ENCODE measurements at places on chromosomes 12 and 14.
A peak's percentile ranks its signal among the peaks of the same experiment; 100 is the strongest.

DNA sequence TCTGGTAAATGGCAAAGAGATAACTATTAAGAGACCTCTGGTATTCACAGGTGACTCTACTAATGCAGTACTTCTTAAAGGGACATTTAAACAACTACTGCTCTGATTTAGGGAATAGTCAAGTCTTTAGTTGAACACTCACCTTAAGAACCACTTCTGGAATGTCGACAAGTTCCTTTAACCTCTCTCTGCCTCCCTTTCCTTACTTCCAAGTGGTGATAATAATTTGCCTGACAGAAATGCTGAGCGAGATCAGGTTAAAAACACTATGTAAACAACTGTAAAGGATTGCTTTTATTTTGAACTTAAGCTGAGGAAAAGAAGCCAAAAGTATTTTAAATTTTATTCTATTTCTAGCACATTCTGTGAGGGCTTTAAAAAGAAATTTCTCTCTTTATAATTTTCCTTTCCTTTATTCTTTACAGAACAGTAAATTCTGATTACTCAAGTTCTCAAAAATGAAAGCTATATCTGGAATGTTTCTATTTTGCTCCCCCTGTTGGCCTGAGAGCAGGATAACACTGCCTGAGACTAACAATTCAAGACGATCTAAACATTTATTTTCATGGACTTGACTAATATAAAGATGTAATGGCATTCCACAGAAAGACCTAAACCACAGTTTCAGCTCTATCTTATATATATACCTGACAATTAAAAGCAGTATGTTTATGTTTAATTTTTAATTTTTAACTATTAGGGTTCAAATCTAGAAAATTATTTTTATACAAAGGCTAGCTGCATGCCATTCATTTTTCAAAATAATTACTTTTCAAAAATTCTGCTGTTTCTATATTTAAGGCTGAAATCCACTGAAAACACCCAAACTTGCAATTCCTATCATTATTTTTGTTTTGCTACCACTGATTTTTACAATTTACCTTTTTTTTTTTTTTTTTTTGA is 29.2 kb downstream of the ZCCHC8 start:
- DNase-seq = no peak

DNA sequence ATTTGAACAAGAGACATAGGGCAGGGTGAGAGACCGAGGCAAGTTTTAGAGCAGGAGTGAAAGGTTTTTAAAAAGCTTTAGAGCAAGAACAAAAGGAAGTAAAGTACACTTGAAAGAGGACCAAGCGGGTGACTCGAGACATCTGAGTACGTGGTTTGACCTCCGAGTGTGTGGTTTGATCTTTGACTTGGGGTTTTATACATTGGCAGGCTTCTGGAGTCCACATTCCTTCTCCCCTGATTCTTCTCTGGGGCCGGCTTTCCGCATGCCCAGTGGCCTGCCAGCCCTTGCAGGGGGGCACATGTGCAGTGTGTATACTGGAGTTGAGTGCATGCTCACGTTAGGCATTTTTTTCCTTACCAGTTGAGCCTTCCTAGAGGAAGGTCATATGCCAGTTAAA is 96.3 kb downstream of the SLC15A4 start:
- no peak for DNase-seq

DNA sequence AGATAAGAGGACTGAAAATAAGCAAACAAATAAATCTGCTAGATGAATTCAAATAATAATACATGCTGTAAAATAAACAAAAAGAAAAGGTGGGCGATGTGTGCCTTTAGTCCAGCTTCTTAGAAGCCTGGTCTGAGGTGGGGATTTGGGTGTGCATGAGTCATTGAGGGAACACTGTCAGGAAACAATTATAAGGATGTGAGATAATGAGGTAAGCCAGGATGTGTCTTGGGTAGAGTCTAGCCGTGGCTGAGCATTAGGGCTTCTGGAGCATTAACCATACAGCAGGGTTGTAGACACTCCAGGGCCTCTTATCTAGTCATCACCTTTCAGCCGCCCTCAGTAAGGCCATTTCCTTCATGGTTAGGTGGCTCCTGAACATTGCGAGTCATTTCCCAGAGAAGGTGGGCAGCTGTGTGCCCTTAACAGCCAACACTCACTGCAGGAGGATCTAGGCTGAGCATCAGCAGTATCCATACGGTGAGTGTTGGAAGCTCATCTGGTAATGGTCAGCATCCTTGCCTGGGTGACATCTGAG is 405.6 kb downstream of the GLT1D1 start:
- no peak for DNase-seq

- DNase-seq = peak; percentile 96
Observed at GRCh38 chr14:68941820-68942219, 37.3 kb downstream of the ACTN1 start.

GRCh38 chr14:52352061-52352491 is 38.0 kb downstream of the PTGER2 start:
- no peak for DNase-seq

- DNase-seq = no peak
Observed at GRCh38 chr12:120361506-120362208, 7.3 kb downstream of the MSI1 start.

DNA sequence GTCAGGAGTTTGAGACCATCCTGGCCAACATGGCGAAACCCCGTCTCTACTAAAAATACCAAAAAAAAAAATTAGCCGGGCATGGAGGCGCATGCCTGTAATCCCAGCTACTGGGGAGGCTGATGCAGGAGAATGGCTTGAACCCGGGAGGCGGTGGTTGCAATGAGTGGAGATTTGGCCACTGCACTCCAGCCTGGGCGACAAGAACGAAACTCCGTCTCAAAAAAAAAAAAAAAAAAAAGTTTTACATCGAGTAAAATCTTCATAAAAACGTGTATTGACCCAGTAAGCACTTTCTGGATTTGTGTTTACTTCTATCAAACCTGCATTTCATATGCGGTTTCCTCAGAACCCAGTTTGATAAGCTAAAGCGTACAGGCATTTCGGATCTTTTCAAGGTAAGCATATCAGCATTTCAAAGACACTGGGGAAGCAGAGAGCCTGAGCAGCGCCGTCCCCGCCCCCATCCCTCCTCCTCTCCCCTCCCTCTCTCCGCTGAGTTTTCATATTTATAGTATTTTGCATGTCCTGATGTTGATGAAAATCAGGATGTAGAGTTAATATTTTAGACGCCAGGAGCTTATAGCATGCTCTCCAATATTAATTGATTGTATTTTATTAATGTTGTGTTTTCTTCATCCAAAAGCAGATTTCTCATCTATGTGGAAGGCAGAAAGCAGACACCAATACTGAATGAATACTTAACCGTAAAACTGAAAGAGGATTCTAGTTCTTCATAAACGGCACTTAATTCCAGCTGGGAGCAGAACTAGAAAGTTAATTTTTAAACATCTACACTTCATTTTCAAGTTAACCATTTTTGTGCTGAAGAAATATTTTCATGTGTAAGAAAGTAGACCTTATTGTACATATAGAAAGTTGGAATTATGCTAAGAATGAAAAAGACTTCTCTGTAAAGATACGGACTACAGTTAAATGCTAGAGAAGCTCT is 9.2 kb upstream of the HIP1R start:
- no peak for DNase-seq

- peak; percentile 78 for DNase-seq
Observed at GRCh38 chr12:123384318-123384993, 524 bp downstream of the KMT5A start.

DNA sequence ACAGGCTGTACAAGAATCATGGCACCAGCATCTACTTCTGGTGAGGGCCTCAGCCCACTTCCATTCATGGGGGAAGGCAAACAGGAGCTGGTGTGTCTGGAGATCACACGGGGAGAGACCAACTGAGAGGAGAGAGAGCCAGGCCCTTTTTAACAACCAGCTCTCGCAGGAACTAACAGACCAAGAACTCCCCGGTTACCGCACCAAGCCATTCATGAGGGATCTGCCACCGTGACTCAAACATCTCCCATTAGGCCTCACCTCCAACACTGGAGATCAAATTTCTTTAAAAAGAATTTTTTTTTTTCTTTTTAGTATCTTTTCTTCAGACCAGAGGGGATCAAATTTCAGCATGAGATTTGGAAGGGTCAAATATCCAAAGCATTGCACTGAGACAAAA is 16.7 kb upstream of the AQP2 start:
- DNase-seq = peak; percentile 61

GRCh38 chr12:122227341-122227740 is 1.5 kb upstream of the DIABLO start:
- no peak for DNase-seq

DNA sequence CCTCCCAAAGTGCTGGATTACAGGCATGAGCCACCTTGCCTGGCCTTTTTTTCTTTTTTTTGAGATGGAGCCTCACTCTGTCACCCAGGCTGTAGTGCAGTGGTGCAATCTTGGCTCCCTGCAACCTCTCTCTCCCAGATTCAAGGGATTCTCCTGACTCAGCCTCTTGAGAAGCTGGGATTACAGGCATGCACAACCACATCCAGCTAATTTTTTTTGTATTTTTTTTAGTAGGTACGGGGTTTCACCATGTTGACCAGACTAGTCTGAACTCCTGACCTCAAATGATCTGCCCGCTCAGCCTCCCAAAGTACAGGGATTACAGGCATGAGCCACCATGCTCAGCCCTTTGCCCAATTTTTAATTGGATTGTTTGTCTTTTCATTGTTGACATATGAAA is 58.0 kb downstream of the SINHCAF start:
- DNase-seq = no peak

DNA sequence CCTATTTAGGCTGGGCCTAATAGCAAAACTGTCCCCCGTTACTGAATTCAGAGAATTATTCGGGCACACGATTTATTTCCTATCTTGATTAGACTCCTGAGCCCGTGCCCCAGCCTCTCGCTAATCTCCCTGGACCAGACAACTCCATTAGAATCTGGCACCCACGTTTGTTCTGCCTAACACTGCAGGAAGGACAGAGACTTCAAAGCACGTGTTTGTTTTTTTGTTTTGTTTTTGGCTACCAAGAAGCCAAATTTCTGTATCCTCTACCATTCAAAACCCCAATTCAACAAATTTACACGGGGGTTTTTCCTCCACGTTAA is 4.8 kb downstream of the USP44 start:
- no peak for DNase-seq

Data from coronary artery (tissue), 2 donors.